ENCODE measurements at places on chromosomes 16 and 17.
A peak's percentile ranks its signal among the peaks of the same experiment; 100 is the strongest.

DNA sequence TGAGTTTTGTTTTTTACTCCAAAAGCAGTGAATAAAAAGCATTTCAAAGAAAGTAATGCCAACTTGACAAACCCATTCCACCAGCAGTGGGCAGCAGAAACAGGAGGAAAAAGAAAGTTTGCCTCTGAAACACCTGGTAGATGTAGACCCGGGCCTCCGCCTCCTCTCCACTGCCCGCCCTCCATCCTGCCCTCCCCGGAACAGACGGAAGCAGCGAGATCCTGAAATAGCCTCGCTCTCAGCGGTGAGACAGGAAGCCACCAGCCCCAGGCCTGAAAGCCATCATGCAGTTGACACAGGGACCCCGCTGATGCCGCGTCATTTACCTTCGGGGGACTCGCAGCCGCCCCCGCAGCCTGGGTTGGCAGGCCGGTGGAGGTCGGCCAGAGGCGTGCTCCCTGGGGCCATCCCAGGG lies 67.8 kb downstream of the C16orf78 start:
- peak; percentile 32 for DNase-seq

DNA sequence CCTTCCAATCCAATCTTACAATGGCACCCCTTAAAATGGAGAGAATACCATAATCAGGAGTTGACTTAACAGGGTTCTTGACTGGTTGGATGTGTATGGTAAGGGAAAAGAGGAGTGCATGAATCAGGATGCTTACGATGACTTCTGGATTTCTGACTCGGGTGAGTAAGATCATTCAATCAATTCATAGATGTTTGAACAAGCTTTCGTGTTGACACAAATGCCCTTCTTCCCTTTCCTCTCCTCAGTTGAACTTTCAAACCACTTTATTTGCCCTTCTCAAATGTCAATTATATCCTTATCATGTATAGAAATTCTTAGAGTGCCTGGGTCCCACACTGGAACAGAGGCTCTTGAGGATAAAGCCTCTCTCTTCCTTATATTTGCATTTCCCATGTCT lies 25.9 kb downstream of the ABCC12 start:
- no peak for DNase-seq

DNA sequence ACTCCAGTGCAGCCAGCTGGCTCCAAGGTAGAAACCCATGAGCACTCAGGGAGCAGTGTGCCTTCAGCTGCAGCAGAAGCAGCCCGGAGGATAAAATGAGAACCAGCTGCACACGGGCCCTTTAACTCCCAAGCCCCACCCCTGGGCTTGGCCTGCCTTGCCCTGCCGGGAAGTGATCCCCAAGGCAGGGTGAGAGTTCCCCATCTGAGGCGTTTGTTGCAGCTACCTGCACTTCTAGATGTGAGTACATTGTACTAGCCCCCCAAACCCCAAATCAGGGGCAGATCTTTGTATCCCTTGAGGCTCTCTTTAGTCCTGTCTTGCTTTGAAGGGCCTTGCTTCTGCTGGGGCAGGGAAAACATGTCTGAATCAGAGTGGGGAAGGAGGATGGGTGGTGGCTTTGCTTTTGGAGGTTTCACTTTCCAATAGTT lies at the start of gene MVP:
Gene MVP, plus strand, starts transcription at position 192 of the 431 bp plus-strand sequence. CDS start 10,088 bp downstream, outside the sequence.
- no peak for DNase-seq

DNA sequence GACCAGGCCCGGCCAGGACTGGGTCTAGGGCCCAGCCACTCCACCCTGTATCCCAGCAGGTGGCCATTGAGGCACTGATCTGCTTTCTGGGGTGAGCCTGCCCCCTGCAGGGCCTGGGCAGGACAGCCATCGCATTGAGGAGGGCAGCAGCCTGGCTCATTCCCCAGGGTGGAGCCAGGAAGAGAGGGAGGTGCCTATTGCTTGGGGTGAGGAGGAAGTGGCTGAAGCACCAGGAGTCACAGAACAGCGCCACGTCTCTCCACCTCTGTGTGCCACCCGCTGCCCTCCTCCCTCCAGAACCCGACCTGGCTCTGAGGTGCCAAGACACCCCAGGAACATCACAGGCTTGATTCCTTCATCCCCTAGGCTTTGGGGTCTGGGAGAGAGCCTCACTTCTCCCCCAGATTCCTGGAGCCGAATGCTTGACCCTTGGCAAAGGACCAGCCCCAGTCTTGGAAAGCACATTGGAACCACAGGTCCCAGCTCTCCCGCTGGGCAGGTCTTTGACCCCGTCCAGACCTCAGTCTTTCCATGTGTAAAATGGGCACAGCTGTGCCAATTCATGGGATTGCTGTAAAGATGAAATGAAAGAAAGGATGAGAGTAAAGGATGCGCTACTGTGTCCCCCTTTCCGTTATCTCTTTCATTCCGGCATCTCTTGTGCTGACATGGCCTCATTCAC lies 7.2 kb upstream of the KRT36 start:
- DNase-seq, result peak; percentile 30

GRCh38 chr17:63329876-63330275 lies 116.2 kb downstream of the CYB561 start:
- DNase-seq, result no peak

GRCh38 chr17:63950940-63951907 lies 19.1 kb upstream of the CD79B start:
- no peak for DNase-seq

All from CD8-positive, alpha-beta memory T cell (primary cell).